Motor neuron (in vitro differentiated cells): ENCODE measurements at places on chromosomes 13 and 19. TPM values are rescaled to one million over a fixed set of nuclear protein-coding genes. Genes with fewer than 3 reads are reported as not detected.

The C13orf46 gene
- total RNA-seq = 0.11 and 0.56 TPM in 2 replicates

DNA sequence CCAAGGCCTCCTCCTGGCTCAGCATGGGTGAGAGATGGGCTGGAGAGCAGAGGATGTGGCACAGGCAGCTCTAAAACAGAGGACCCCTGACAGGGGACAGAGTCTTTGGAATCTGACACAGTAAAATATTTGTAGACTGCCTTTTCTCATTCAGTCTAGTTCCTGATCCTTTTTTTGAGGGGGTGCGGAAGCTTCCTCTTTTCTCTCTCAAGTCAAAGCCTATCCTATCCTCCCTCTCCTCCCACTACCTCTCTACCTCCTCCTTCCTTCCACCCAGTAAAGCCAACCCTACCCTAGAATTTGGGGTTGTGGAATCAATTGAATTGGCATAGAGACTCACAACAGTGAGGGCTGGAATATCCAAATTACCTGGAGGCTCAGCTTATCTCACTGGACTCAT lies 82.0 kb downstream of the TEX26 start:
- ATAC-seq = no peak

- no peak for ATAC-seq
These were observed 13.8 kb downstream of the STK24 start for GRCh38 chr13:98563071-98563470.

DNA sequence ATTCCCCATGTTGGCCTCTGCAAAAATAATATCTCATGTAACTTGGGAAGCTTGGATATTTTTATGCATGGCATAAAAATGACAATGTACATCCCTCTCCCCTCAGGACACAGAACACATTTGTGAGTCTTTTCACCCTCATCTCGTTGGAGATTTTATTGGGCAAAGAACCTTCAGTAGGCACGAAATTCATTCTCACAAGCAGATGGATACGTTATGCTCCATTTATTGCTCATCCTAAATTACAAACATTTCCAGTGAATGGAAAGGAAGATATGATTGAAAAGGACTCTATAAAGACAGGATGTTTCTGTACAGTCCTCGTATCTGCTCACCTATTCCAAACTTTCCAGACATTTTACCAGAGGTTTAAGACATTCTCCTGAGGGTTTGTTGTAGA lies 1175.8 kb downstream of the UQCRFS1 start:
- no peak for ATAC-seq

GRCh38 chr19:42606660-42607351 lies 12.1 kb upstream of the CEACAM8 start:
- no peak for ATAC-seq

DNA sequence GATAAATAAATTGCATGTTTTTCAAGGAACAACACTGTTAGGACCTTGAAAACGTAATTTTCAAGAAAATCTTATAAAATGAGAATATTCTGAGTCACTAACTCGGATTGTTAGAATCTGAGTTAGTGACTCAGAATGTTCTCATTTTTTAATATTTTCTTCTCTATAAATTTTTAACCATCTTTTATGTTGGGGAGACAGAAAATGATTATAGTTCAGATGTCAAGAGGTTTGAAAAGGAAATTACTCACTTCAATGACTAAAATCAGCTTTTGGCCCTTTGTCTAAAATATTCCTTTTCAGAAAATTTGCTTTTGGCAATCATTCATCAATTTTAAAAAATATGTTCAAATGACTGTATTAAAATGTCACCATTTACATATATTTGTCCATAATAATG lies 264.2 kb upstream of the EDNRB start:
- no peak for ATAC-seq

The ZNF665 gene
- 0.69 TPM in 1 of 2 replicates, not detected in the other for total RNA-seq

GRCh38 chr13:42247883-42248282 lies 24.1 kb upstream of the AKAP11 start:
- ATAC-seq = no peak

GRCh38 chr13:31201341-31202031 lies 1.7 kb downstream of the B3GLCT start:
- ATAC-seq = no peak
